Activated CD4-positive, alpha-beta T cell treated with anti-CD3 and anti-CD28 coated beads, Interleukin-2, Interleukin-6, amounts not matched to agents 100 ng/mL and 50 ng/mL, durations not matched to agents 16 hours and 8 hours (primary cell): ENCODE measurements at places on chromosomes 11 and 22.

GRCh38 chr11:63802637-63803414 lies 10.4 kb upstream of the SPINDOC start:
- no peak for DNase-seq

GRCh38 chr11:21949763-21950413 lies 243.0 kb upstream of the ANO5 start:
- no peak for DNase-seq

- no peak for DNase-seq
Observed at GRCh38 chr11:126502159-126502558, 146.7 kb downstream of the ST3GAL4 start.

DNA sequence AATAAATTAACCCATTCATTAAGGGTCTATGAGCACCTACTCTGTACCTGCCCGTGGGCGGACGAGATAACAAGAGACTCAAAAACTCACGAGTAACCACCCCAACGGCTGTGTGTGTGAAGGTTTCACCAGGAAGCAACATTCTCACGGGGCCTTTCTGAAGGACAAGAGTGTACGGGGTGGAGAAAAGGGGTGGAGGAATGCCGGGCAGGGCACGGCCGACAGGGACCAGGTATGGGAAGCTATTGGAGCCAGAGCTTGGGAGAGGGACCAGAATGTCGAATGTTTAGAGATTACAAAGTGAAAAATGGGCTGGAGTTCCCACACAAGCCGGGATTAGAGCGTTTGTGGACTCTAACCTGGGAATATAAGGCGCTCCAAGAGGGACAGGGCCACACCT lies 1.6 kb downstream of the KMT5B start:
- DNase-seq, result no peak

DNA sequence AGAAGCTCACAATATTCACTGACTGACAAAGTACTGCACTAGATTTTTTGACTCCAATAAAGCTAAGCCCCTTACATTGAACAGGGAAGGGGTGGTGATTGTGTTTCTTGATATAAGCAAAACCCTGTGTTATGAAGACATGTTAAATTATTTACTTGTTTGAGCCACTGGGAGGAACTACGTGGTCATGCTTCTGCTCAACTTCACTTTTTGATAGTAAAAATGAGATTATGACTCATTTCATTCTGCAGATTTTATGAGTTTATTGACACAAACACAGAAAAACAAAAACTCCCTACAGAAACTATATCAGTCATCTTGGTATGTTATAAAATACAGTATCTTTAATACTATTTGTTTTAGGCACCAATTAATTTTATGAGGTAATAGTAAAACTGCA lies 124.7 kb downstream of the CADM1 start:
- peak; percentile 54 for DNase-seq

DNA sequence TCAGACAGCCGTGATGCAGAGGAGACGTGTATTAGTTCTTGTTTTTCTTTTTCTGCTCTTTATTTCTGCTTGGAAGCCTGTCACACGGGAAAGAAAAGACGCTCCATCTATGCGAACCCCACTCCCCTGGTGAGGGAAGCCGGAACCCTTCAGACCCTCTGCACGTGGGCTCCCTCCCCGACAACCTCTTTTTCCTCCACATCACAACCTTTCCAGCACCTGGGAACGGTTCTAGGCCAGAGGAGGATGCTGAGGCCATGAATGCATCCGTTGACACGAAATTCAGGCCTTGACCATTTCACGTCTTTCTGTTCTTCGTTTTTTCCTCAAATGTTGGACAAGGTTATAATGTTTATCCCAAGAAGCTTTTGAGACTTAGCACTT lies 85.3 kb upstream of the WNT7B start:
- DNase-seq, result no peak

- peak; percentile 70 for DNase-seq
Observed at GRCh38 chr11:66543263-66544107, 2.4 kb downstream of the ZDHHC24 start.
